GM13976 (cell line): ENCODE measurements at places on chromosomes 6 and 20.
A peak's percentile ranks its signal among the peaks of the same experiment; 100 is the strongest.

DNA sequence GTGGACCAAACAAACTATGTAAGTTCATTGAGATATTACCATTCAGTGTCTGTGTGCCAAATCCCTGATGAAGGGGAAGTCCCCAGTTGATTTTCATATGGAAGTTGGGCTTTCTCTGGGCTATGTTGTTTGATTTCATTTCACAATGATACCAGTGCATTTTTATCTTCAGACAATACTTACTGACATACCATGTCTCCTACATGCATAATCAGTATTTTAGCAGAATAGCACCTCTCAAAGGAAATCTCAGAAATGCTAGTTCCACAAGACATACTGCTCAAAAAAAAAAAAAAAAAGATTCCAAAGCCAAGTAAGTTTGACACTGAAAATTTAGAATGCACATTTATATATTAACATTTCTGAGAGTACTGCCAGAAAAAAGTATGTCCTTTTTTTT, 168.8 kb upstream of the RNF217 start:
- DNase-seq, result no peak

DNA sequence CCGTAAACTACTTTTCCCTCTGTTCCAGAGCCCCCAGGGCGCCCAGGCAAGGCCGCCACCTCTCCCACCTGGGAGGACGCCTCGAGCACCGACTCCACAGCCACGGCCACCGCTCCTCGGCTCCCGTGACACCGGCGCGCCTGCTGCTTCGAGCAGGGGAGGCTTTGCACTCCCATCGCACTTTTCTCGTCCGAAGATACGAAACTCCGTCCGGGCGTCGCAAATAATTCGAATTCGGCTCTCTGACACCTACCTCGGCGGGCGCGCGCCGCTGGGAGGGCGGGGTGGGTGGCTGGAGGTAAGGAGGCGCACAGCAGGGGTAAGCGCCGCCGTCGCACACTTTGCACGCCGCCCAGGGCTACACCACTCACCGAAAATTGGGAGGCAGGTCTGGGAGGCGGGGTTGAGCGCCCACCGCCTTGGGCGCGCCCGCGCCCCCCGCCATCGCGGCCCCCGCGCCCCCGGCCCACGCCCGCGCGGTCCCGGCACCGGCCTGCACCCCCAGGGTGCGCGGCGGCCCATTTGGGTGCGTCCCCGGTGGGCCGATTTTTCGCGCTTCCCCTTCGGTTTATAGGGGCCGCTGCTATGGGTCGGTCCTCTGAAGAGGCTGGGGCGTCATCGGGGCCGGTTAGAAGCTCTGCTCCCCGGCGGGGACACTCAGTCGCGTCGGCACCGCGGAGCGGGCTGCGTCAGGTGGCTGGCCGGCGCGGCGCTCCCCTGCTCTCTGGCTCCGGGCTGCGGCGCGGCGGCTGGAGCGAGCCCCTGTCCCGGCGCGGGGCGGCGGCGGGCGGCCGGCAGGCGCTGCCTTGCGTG, 36.2 kb downstream of the GNAS start:
- DNase-seq, result peak; percentile 90

DNA sequence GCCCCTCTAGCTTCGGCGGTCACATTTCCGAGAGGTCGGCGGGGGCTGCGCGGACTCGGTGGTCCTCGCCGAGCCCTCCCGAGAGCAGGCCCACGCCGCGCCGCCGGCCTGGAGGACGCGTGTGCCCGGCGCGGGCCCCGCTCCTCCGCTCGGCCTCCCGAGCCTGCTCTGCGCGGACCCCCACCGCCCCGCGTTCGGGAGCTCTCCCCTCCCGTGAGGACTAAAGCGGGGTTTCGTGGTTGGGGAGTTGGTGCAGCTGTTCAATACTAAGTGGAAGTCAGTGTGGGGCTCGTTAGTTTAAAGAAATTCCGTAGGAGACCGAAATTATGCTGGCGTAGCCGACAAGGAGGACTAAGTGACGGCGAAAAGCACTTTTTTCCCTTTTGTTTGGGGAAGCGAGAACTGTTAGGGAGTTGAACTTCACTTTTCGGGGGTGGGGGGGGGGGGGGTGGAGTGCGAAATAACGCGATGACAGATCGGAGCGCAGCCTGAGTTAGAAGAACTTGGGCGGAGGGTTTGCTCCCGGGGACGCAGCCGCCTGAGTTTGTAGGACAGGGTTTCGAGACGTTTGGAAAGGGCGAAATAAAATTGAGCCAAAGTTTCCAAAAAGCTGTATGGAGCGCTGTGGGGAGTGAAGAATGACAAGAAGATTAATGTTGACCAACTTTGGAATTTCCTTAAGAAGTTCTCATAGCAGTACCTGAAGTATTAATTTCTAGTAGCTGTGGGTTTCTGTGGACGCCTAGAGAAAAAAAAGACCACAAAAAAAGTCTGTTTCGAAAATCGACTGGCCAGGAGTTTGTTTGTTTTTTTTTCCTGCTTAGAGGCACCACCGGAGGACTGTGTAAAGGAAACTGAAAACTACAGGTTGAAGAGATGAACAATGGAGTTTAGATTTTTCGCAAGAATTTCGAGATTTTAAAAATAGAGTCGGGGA, 1.4 kb downstream of the QKI start:
- DNase-seq, result peak; percentile 70

DNA sequence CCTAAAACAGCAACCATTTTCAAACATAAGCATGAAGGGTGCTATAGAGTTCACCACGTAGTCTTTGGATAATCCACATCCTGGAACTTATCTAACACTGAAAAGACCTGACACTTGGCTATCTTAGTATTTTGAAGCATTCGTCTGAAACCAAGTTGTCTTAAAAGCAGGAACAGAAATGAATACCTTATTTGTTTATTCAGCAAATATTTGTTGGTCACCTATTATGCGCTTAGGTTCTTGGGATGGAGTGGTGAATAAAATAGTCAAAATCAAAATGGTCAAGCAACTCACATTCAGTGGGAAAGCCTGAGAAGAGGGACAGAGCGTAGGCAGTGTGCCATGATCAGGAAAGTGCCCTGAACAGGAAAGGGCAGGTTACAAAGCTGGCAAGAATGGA, 188.4 kb upstream of the COL21A1 start:
- no peak for DNase-seq

DNA sequence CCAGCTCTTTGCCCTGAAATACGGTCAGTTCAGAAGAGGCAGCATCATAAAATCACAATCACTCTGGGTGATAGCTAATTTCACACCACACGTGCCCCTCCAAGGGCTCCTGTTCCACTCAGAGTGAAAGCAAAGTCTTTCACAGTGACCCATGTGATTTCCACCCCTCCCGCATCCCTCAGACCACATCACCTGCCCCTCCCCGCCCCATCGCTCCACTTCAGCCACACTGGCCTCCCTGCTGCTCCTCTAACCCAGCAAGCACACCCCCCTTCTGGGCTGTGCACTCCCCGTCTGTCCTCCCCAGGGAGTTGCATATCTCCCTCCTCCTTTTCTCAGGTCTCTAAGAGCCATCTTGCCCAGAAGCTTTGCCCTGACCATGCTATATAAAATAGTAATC, 74.5 kb downstream of the PSMG4 start:
- peak; percentile 80 for DNase-seq

- DNase-seq, result no peak
These were observed 31.2 kb downstream of the FAM83B start for GRCh38 chr6:54877713-54878317.

- DNase-seq, result no peak
These were observed 152.1 kb upstream of the RALGAPA2 start for GRCh38 chr20:20864351-20865096.

- DNase-seq, result no peak
These were observed 816.9 kb downstream of the DHX35 start for GRCh38 chr20:39778847-39779604.

DNA sequence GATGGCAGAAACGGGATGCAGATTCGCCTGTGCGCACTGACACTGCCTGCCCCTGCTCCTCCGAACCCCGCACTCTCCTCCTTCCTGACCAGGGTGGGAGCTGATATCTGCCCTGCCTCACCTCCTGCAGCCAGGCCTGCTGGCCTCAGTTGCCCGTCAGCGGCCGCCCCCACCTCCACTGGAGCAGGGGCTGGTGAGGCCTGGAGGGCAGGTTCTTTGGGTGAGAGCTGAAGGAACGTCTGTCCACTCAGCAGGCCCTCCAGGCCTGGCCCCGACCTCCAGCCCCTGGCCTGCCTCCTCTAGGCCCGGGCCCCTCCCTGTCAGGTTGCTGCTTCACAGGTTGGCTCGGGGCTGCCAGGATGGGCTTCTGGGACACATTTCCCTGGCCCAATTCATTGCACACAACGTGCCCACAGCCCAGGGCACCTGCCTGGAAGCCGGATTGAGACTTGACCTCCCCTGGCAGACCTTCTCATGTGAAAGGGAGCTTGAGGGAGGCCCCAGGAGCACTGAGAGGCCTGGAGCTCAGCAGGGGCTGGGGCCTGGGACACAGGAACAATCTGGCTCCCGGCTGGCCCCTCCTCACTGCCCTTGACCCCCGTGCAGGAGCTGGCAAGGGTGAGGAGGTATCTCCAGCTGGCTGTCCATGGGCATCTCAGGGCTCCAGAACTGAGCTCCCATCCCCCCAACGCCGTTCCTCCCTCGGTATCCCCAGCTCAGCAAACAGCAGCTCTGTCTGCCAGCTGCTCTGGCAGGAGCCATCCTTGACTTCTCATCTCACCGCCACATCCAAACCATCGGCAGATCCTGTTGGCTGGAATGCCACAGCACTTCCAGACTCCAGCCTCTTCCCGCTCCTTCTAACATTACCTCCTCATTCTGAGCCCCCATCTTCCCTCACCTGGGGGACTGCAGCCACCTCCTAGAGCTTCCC, 39.5 kb downstream of the SPDEF start:
- DNase-seq, result no peak

DNA sequence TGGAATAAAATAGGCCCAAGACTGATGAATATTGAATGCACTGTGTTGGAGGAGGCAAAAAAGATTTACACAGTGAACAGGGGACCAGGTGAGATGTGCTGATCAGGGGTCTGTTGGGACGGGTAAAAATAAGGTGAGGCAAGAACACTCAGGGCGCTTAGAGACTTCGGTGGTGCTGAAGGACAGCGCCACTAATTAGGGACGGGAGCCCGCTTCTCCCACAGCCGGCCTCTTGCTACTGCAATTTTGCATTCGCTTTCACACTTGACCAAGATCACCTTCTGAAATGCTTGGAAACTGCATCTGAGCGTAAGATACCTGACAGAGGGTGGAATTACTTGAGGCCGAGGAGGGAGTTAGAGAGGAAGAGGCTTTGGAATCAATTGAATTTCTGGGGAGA, 7.3 kb downstream of the TFAP2D start:
- no peak for DNase-seq

- DNase-seq, result no peak
These were observed 15.0 kb downstream of the GABBR1 start for GRCh38 chr6:29617782-29618554.

GRCh38 chr6:75306064-75306463, 21.5 kb upstream of the TMEM30A start:
- no peak for DNase-seq

DNA sequence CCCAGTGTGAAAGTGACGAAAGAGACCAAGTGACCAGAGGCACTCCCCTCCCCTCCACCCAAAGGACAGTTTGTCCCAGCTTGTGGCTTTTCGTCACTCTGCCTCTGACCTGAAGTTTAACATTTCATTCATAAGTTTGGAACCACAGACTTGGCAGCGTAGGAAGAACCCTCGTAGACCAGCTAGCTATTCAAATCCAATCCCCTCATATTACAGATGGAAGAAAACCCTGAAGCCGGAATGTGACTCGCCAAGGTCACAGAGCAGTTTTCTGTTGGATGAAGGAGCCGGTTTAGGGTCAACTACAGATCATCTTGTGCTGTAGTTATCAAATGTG, 3.9 kb upstream of the SYS1 start:
- DNase-seq, result no peak

- DNase-seq, result peak; percentile 55
These were observed 105.0 kb downstream of the OLIG3 start for GRCh38 chr6:137389150-137389704.

DNA sequence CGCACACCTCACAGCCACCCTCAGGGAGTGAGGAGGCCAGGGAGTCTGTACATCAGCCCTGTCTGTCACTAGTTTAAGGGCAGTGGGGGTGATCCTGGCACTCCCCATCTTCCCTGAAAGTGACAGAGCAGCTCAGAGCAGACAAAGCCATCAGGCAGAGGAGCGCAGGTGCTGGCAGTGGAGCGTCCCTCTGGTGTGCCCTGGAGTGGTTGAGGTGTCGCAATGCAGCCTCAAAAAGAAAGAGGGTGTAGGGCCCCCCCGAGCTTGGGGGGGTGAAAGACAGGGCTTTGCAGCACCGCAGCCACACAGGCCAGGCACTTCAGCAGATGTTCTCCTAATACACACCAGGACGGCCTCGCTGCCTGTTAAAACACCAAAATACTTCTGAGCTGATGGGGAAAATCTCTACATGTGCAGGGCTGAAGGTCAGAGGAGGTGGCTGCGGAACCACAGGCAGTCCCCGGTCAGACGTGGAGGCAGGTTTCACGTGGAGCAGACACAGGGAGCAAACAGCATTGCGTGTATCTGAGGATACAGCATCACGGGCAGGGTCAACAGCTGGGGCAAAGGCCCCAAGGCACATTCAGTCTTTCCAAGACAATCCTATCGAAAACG, 69.5 kb downstream of the PREX1 start:
- DNase-seq, result no peak

DNA sequence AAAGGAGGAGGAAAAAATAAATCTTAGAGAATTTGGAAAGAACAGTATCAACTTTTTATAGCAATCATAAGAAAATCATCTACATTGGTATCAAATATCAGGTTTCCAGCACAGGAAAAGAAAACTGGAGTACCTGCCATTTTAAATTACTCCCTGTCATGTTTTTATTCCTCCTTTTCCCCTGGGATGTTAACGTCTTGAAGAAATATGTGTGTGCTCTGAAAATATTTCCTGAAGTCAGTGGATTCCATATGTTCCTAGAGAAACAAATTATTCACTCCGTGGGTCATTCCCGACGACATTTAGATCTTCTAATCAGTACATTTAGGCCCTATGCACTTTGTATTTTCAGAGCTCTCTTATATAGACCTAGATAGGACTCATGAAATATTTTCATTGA, 42.0 kb upstream of the RSPO3 start:
- DNase-seq, result no peak

GRCh38 chr6:125781314-125781868, 9.4 kb upstream of the NCOA7 start:
- DNase-seq, result peak; percentile 42

- no peak for DNase-seq
These were observed 28.1 kb upstream of the RALGAPA2 start for GRCh38 chr20:20740541-20740940.

DNA sequence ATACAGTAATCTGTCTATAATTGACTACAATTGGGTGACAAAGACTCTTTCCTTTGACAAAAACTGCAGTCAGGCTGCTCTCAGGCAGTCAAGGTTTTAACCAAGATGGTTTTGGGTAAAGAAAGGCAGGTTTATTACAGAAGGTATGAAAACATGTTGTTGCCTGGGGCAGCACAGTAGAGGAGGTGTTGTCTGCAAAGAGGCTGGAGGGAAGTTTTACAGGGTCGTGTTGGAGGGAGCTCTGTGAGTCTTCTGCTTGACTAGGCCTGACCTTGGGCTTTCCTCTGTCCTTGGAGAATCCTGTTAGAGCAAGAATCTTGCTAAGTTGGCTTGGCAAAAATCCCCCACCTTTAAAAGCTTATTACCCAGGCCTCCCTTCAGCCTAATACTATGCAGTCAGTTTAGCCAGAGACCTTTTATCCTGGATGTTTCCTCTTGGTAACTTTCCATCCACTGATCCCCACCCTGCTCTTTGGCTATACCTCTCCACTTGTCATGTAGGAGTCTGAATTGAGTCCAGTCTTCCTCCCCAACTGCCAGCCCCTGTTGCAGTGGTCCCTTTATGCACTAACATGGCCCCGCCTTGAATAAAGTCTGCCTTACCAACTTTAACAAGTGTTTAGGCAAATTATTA, 143.0 kb upstream of the SLC22A16 start:
- DNase-seq, result no peak
